ENCODE measurements at places on chromosomes 3 and 15. TPM values are rescaled to one million over a fixed set of nuclear protein-coding genes. Genes with fewer than 3 reads are reported as not detected.

Gene ZDHHC23
- 5.4 TPM for total RNA-seq

Gene SLC38A3
- 2.0 TPM for total RNA-seq

Gene TRPC1
- total RNA-seq = 12.0 TPM

Gene SPINK8
- not detected for total RNA-seq

Gene TICRR
- total RNA-seq = 5.2 TPM

Gene ZNF774
- total RNA-seq = 8.3 TPM

Gene PPP2R3A
- total RNA-seq = 15.5 TPM

Gene KLHL6
- 1.7 TPM for total RNA-seq

Gene LRRC31
- total RNA-seq = not detected

Gene CD96
- total RNA-seq = 13.5 TPM

Gene HTR3E
- not detected for total RNA-seq
